ENCODE measurements at places on chromosomes 3 and 15. TPM values are rescaled to one million over a fixed set of nuclear protein-coding genes. Genes with fewer than 3 reads are reported as not detected.

GRCh38 chr3:193865896-193866480, 270.0 kb upstream of the HES1 start:
- no peak for DNase-seq

DNA sequence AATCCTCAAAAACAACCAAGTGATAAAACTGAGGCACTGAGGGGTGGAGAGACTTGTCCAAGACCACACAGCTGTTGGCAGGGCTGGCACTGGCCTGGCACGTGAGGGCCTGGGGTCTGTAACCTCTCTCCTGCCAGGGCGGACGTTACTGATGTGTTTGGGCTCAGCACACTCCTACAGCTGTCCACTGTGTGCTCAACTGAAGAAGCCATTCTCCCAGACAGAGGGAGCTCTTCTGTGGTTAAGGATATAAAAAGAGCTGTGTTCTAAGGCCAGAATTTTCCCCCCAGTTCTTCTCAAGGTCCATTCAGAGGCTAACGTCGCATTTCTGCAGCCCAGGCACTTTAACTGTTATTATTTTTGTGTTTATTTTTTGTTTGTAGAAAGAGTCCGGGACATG, 429.0 kb upstream of the ATP11B start:
- DNase-seq, result no peak

DNA sequence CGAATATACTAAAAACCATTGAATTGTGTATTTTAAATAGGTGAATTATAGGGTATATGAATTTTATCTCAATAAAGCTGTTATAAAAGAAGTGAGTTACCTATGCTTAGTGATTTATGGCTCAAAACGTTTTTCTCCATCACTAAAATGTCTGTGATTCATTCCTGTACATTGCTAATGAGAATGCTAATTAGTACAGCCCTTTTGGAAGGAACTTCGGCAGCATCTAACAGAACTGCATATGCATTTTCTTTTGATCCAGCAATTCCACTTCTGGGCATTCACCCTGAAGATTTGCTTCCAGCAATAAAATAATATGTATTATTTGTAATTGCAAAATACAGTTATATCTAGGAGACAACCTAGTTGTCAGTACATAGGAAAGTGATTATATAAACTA, 53.6 kb downstream of the TCF12 start:
- DNase-seq, result no peak

- DNase-seq, result no peak
Measured at GRCh38 chr3:5390221-5390620, 202.7 kb downstream of the EDEM1 start.

DNA sequence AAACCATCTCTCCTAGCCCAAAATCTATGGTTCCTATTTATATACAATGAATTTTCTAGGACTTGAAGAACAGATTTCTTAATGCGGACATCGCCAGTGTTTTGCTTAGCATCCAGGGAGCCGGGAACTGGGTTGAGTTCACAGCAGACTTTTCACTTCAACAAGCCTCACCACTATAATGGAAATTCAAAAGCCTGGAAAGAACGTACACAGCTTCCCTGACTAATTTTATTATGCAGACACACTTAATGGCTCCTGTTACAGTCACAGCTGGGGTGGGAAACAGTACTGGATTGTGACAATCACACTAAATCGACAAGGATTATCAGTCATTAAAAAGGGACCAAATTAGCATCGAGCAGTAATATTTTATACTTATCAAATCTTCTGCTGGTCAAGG, 129.2 kb upstream of the BNIP2 start:
- DNase-seq, result no peak

DNA sequence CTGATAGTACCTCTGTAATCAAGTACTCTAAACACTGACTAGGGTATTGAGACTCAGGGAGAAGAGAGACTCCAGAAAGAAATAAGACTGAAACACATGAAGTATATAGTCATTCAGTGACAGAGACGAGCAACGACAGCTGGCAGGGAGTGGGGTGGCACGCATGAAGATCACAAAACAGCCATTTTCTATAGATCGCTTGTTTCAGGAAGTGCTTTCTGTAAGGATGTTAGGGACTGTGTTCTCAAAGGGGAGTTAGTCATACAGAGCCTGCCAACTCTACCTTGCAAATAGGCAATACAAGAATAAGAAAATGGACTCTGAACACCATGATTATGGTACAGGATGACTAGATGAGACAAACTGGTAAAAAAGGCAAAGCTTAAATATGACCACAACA, 139.5 kb downstream of the TBL1XR1 start:
- peak; percentile 24 for DNase-seq

GRCh38 chr3:6779140-6779539, 81.8 kb upstream of the GRM7 start:
- DNase-seq, result no peak

- DNase-seq, result no peak
Measured at GRCh38 chr3:73143821-73144237, 82.4 kb downstream of the EBLN2 start.

- no peak for DNase-seq
Measured at GRCh38 chr3:152626226-152626625, 208.7 kb upstream of the P2RY1 start.

- no peak for DNase-seq
Measured at GRCh38 chr15:96416218-96416933, 85.9 kb downstream of the NR2F2 start.

- peak; percentile 45 for DNase-seq
Measured at GRCh38 chr3:187967993-187968392, 186.0 kb upstream of the LPP start.

GRCh38 chr15:42511007-42511391, 15.6 kb downstream of the SNAP23 start:
- DNase-seq, result peak; percentile 84

DNA sequence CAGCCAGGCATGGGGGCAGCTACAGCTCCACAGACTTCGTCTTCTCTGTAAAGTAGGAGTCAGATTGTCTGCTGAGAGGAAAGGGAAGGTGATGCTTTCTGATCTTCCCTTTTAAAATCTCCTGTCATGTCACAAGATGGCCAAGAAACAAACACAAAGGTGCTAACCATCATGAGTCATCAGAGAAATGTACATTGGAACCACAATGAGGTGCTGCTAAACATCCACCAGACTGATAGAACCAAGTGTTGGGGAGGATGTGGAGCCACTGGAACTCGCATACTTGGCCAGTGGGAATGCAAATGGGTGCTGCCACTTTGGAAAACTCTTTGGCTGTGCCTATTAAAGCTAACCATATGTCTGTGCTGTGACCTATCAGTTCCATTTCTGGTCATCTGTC, 268.8 kb downstream of the SLCO3A1 start:
- DNase-seq, result no peak

DNA sequence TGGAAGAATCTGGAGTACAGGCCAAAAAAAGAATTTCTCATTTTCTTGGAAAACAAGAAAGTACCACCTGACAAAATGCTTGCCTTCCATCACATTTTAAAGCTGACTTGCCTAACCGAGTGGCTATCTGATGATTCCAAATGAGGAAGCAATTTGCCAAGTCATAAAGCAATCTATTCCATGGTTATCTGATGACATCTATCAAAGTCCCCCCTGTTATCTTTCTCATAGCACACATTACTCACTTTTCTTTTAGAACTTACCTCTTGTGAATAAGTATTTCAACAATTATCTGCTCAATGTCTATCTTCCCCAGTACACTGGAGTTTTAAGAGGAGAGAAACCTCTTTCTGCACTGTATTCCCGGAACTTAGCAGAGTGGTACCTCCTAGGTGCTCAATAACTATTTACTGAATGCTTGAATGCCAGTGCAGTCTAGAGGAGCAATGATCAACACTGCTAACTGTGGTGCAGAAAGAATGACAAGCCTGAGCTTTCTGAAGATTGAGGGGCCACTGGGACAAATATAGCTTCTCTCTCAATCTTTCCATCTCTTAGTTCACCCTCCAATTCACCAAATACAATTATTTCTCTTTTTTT, 186.3 kb upstream of the ATP11B start:
- no peak for DNase-seq

- DNase-seq, result no peak
Measured at GRCh38 chr3:137047240-137047639, 89.5 kb downstream of the IL20RB start.

- peak; percentile 7 for DNase-seq
Measured at GRCh38 chr3:96813820-96814650, at the start of gene EPHA6. Gene EPHA6 (plus strand): TSS chr3:96814594.

DNA sequence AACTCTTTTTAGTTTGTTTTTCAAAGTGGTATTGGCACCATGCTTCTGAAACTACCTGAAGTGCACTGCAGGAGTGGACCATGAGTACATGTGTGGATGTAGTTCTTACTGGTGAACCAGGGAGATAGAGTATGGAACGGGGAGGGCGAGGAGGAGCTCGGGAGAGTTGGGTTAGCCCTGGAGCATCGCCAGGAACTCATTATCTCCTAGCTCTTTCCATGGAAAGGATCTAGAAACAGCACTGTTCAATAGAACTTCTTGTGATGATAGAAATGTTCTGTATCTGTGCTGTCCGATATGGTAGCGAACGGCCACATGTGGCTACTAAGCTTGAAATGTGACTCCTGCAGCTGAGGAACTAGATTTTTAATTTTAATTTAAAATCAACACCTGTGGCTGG, 47.3 kb downstream of the VGLL4 start:
- no peak for DNase-seq

GRCh38 chr3:73765878-73766545, 141.3 kb upstream of the PDZRN3 start:
- DNase-seq, result no peak

DNA sequence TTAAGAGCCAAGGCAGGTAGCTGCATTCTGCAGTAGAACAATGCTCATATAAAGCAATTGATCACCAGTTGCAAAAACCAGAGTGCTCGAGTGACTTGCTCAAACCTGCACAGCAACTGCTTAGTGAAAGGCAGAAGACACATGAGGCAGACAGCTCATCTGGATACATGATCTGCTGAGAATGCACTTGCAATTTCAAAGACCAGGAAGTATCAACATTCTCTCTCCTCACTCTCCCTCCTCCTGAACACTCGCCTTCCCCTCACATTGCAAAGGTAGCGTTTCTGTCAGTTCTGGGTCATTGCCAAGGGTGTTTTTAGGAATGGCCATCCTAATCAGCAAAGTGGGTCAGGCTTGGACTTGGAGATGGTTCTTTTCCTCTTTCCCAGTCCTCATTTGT, 61.0 kb downstream of the BFSP2 start:
- peak; percentile 11 for DNase-seq

DNA sequence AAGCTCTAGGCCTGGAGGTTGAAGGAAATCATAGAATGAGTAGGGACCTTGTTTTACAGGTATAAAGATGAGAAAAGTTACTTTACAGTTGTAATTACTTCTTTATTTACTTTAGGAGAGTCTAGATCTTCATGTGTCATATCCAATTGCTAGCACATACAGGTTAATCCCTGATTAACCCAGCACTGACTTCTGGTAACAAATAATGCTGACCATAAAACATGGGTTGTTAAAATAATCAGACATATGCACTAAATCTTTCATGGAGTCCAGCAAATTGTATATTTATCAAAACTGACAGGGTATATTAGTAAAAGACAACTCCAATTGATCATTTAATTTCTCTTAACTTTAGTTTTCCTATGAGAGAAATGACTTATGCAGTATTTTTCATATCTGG, 245.2 kb downstream of the NFKBIZ start:
- no peak for DNase-seq

GRCh38 chr3:103657756-103658155, 1222.9 kb downstream of the ZPLD1 start:
- no peak for DNase-seq

DNA sequence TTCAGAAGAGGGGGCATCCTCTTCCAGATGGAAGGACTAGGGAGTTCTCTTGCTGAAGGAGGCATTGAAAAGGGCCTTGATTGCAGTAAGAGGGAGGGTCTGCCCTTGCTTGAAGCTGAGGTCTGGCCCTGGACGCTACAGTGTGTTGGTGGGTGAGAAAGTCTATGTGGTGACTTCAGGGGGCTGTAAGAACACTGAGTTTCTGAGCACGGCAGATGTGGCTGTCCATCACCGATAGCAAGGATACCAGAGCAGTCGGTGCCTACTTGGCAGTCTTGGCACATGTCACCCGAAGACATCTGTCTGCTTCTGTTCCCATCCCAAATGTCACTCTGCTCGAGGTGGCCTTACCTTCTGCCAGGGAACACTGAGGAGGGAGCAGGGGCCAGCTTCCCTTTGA, 631.1 kb upstream of the CFAP20DC start:
- DNase-seq, result no peak

GRCh38 chr3:54964081-54964480, 36.2 kb upstream of the LRTM1 start:
- DNase-seq, result no peak

Gene C3orf22
- not detected for total RNA-seq

Gene CLRN1
- not detected for total RNA-seq

Gene MESP2
- total RNA-seq, result 0.28 TPM

Gene KNG1
- total RNA-seq, result not detected

Gene TMEM212
- not detected for total RNA-seq

Gene CLDN11
- 245 TPM for total RNA-seq

Data from IMR-90 (cell line).